ENCODE measurements at places on chromosomes 3 and 15. TPM values are rescaled to one million over a fixed set of nuclear protein-coding genes. Genes with fewer than 3 reads are reported as not detected.

DNA sequence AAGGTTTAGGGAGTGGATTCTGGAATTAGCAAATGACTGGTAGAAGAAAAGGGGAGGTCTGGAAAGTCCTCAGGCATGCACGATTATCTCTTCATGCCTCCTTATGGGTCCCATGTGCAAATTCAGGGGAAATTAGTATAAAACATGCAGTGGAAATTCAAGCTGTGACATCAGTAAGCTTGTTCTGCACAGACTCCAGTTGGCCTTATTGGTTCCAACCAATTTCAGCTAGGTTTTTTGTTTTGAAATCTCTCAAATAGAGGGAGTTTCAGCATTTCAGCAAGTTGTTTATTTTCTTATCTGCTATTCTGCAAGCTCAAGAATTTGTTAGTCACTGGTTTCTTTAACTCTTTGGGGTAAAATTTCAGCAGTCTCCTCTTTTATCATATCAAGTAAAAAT is 774 bp upstream of the TMCO5A start:
- DNase-seq: no peak

DNA sequence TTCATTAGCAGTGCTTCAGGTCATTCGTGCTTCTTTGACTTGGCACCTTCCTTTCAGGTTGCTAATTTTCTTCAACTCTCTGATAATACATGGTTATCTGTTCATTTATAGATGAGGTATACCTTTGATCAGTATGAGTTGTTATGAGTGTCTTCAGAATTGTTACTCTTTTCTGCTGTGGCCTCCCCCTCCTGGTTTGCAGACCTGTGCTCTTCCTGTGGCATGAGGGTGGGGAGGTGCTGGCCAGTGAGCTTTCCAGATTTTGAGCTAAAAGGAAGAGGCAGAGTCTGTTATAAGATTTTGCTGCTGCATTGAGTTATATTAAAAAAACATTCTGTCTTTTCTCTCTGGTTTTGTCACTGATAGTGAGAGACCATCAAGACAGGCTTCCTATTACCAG is 30.8 kb upstream of the GOLGA6L9 start:
- DNase-seq: no peak

DNA sequence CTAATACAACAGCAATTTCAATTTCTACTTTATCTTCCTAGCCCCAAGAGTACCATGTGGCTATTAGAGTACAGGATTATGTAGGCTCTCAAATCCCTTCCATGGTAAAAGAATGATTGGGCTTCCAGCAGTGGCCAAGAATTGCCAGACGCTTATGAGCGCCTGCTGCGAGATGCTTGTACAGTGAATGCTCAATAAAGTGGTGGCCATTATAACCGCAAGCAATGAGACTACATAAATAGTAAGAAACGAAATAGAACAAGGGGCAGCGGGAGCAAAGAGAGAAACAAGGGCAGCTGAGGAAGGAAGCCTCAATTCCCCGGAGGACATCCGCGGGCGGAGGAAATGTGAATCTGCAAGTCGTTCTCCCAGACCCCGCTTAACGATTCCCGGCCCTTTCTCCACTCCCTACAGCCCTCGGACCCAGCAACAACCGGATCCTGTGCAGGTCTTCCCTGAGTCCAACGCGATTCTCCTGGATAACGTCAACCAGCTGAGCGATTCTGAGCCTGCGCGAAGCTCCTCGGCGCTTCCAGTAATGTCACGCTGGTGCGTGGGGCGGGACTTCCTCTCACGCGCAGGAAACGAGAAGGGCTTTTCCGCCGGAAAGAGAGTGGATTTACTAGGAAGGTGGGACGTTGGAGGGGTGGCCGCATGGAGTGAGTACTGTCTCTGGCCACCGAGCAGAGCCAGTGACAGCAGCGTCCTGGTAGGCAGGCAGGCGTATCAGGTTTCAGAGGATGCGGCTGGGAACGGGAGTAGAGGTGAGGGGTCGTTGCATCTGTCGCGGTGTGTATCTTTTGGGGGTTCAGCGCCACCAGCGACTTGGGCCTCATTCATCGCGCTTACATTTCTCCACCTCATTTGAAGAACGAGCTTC is 40.5 kb upstream of the AP3B2 start:
- peak; percentile 90 for DNase-seq

- no peak for DNase-seq
Observed at GRCh38 chr3:73586628-73587027, 38.1 kb downstream of the PDZRN3 start.

The ATP10A gene
- total RNA-seq: 2.9 TPM

The EDC3 gene
- total RNA-seq: 26.0 TPM

All from Caki2 (cell line).